ACHN (cell line): ENCODE measurements at places on chromosomes 1 and 21.

GRCh38 chr1:175683491-175684298 is 59.7 kb downstream of the TNR start:
- DNase-seq = no peak

DNA sequence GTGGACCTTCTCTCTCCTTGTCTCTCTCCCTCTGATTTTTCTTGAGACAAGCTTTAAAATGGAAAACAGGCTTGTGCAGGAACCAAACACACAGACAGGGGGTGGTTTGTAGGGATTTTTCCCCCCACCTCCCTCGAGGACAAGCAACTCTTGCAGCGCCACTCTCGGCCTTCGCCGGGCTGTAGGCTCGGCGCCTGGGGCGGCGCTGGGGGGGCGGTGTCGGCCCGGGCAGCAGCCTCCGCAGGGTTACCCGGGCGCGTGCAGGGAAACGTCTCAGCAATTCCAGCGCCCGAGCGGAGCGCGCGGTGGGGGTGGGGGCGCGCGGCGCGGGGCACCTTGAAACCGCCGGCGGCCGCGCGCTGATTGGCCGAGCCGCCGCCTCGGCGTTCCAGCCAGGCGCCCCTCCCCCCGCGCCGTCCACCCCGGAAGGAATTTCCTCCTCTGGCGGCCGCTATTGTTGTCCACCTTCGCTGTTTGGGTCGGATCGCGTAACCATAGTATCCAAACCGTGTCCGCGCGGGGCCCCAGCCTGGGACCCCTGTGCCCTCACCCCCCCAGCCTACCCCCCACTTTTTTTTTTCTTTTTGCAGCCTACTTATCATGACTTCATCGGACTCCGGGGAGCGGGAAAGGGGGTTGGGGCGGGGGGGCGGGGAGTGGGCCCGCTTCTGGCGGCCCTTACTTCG is 59.8 kb upstream of the ACOT11 start:
- DNase-seq = peak; percentile 83

- no peak for DNase-seq
These were observed 38.2 kb upstream of the ZNF124 start for GRCh38 chr1:247210062-247210375.

DNA sequence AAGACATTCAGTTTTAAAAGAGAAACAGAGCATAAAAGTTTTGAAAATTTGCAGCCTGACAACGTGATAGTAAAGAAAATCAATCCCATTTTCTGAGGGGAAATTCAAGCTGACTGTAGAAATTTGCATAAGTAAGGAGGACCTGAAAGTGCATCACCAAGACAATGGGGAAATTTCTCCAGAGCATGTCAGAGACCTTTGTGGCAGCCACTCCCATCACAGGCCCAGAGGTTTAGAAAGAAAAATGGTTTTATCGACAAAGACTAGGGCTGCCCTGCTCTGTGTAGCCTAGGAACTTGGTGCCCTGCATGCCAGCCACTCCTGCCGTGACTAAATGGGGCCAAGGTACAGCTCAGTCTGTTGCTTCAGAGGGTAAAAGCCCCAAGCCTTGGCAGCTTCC is 1640.2 kb upstream of the PRMT6 start:
- DNase-seq = no peak

DNA sequence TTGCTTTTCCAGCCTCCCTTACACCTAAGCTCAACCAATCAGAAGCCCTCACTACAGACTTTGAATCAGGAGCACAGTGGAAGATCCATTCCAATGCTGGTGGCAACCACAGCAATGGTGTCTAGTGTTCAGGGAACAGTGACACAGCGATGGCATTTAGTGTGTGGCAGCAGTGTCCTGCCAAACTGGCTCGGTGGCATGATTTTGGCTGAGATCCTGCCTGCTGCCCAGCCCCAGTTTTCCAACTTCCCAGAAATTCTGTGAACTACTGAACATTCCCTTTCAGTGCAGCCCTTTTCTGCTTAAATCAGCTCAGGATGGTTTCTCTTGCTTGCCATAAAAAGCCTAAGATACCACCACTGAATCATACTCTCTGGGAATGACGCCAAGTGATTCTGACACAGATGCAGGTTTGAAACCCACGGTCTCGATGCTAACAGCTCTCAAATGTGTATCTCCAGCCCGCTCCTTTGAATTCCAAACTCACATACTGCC is 8.8 kb downstream of the ASAP3 start:
- peak; percentile 59 for DNase-seq

DNA sequence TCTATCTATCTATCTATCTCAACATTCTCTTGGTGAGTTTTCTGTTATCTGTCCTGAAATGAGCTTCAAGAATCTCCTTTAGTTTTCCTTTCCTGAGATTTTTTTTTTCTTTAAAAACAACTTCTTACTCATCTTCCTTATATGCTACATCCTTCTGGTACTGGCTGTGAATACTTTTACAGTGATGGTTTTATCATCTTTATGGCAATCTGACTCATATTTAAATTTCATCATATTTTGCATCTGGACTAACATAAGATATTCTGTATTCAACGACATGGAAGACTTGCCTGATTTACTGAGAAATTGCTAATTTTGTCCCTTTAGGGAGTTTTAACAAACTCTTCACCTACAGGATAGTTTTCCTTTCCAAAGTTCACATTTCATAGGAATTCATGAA is 33.0 kb downstream of the PDE4B start:
- no peak for DNase-seq

- DNase-seq = peak; percentile 82
These were observed at the start of gene SYDE2 for GRCh38 chr1:85200463-85201339. Gene SYDE2, minus strand, starts transcription at chr1:85201016. Its CDS starts 20 bp downstream, at chr1:85200996.

DNA sequence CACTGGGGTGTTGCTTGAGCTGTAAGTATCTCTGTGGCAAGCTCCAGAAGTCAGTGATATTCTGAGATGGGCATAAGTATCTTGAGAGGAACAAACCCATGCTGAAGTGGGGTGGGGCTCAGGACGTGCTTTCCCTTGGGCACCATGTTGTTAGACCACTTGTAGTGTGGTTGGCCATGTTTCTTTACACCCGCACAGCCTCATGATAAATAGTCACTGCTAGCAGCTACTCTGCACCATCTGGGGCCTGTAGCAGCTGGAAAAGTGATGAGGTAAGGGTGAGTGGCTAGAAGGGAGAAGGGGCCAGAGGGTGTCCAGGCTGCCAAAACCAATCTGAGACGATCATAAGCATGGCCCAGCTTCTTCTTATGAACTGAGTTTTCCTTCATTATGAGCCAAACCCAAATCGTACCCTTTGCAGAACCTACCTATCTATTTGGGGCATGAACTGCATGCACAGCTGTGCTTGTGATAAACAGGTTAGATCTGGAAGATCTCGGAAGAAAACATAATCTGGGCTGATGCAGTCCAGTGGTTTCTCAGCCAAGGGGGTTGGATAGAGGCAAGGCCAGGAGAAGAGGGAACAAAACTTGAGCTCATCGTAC is 91.9 kb upstream of the IRF2BP2 start:
- no peak for DNase-seq

GRCh38 chr1:1285102-1285571 is 4.9 kb downstream of the SCNN1D start:
- DNase-seq = no peak

DNA sequence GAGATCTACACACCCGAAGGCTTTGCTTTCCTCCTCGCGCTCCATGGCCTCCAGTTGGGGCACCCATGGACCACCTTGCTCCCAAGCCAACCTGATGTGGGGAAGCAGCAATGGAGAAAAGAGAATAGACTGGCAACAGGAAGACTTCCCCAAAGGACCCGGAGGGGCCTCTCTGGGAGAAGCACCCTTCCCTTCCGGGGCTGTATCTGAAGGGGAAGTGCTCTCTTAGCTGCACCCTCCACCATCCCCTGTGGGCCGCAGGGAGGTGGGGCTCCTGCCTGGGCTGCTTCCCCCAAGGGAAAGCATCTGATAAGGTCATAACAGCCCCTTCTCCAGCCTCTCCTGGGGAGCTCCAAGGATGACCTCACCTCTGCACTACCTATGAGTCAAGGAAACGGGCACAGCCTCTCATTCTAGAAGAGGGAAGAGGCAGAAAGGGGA is 100.2 kb downstream of the RIPK4 start:
- DNase-seq = no peak

GRCh38 chr1:100628631-100629081 is 90.7 kb downstream of the GPR88 start:
- DNase-seq = no peak

DNA sequence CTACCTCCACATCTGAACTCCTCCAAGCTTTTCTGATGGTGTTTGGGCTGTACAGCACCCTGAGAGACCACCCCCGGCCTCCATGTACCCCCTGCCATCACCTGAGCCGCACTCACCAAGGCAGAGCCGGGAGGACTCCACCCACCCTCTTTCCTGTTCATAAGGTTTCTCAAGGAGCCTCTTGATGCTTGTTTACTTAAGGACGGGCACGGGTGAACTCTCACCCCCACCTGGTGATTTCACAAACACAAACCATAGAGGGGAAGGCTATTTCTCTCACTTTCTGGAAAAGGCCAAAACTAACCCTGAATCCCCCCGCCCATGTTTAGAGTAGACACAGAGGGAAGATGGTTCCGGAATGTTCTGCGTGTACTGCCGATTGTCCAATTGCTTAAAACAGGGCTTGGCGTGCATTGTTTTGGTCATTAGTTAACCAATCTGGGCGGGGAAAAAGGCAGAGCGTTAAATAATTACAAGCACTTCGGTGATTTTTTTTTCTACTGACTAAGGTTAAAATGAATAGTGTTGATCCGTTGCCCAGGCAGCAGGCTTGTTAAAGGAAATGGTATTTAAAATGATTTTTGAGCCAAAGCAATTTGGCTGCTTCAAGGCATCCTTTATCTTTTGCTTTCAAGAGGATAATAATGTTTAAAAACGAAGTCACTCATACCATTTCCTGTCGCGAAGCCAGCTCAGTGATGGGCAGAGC is 279.8 kb upstream of the VAMP3 start:
- no peak for DNase-seq

GRCh38 chr1:32948390-32948722 is 16.3 kb downstream of the RNF19B start:
- no peak for DNase-seq
